Endothelial cell of coronary artery (primary cell): ENCODE measurements at places on chromosomes 7 and 10. TPM values are rescaled to one million over a fixed set of nuclear protein-coding genes. Genes with fewer than 3 reads are reported as not detected.

Gene HOXA9
- 0.81 and 2.1 TPM in 2 replicates for total RNA-seq

Gene CH25H
- 0.18 and 0.28 TPM in 2 replicates for total RNA-seq

Gene PLAC9
- 3.3 and 3.9 TPM in 2 replicates for total RNA-seq

Gene OR13A1
- total RNA-seq = not detected in 2 replicates

Gene IKZF1
- total RNA-seq = not detected in 2 replicates

Gene PNLIPRP2
- not detected in 2 replicates for total RNA-seq

Gene OPN1SW
- total RNA-seq = not detected in 2 replicates

Gene IGF2BP3
- total RNA-seq = 58.2 and 110 TPM in 2 replicates

Gene CCDC3
- total RNA-seq = 0.28 and 2.2 TPM in 2 replicates

Gene GHRHR
- total RNA-seq = 0.27 TPM in 1 of 2 replicates, not detected in the other

Gene GIMAP4
- 135 and 204 TPM in 2 replicates for total RNA-seq

Gene ZNF511
- 23.0 and 24.7 TPM in 2 replicates for total RNA-seq

Gene CYP26A1
- total RNA-seq = 0.19 and 0.36 TPM in 2 replicates

Gene GPR141
- not detected in 2 replicates for total RNA-seq

Gene CCDC146
- total RNA-seq = 1.1 and 1.4 TPM in 2 replicates

Gene CUZD1
- 0.54 and 1.0 TPM in 2 replicates for total RNA-seq

Gene SP4
- 5.5 and 6.1 TPM in 2 replicates for total RNA-seq

Gene RBP4
- total RNA-seq = not detected in 2 replicates

Gene LHFPL3
- total RNA-seq = not detected in 2 replicates

Gene SUN3
- total RNA-seq = not detected in 2 replicates

Gene PTF1A
- not detected in 2 replicates for total RNA-seq

Gene IDI2
- total RNA-seq = not detected in 2 replicates

Gene PSD
- total RNA-seq = 0.09 and 0.28 TPM in 2 replicates

Gene HPS6
- total RNA-seq = 26.4 and 31.1 TPM in 2 replicates

Gene ASAH2
- total RNA-seq = 0.38 and 0.63 TPM in 2 replicates

Gene PRSS2
- 2.0 TPM in 1 of 2 replicates, not detected in the other for total RNA-seq

Gene PPIA
- total RNA-seq = 1,415 and 1,538 TPM in 2 replicates

Gene NOBOX
- not detected in 2 replicates for total RNA-seq

Gene SFXN4
- total RNA-seq = 11.6 and 14.7 TPM in 2 replicates

Gene FAM237B
- not detected in 2 replicates for total RNA-seq

Gene TSPAN33
- total RNA-seq = 0.27 and 0.38 TPM in 2 replicates

Gene FRMD4A
- 78.3 and 90.2 TPM in 2 replicates for total RNA-seq

Gene BMPER
- 0.45 and 8.8 TPM in 2 replicates for total RNA-seq

Gene DYDC2
- not detected in 2 replicates for total RNA-seq

Gene NPFFR1
- not detected in 2 replicates for total RNA-seq

Gene NRAP
- total RNA-seq = not detected in 2 replicates
